ENCODE measurements at places on chromosomes 3 and 15.

DNA sequence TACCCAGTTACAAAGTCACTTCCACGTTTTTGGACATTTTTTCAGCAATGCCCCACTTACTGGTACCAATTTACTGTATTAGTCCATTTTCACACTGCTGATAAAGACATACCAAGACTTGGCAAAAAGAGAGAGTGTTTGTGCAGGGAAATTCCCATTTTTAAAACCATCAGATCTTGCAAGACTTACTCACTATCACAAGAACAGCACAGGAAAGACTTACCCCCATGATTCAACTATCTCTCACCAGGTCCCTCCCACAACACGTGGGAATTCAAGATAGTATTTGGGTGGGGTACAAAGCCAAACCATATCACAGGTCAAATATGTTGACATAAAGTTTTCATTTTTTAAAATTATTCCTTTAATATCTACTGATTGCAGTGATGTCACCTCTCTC lies 16.2 kb upstream of the ABI3BP start:
- no peak for DNase-seq

- DNase-seq: no peak
Observed at GRCh38 chr3:23242106-23242505, 39.0 kb downstream of the UBE2E2 start.

GRCh38 chr3:32261545-32261944 lies 23.1 kb downstream of the CMTM8 start:
- no peak for DNase-seq

DNA sequence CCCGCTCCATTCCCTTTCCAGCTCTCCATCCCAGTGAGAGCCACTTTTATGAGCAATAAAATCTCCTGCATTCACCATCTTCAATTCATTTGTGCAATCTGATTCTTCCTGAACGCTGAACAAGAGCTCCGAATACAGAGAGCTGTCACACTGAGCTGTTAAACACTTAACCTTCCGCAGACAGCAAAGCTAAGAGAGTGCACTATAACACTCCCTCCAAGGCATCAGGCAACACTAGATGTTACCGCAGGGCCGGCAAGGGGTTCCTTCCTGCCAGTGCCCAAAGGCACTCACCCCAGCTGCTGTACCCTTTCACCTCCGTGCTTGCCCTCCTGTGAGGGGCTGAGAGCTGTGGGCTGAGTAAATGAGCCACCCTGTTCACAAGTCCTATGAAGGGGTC lies 85.6 kb downstream of the BCHE start:
- no peak for DNase-seq

- DNase-seq: no peak
Observed at GRCh38 chr15:75069301-75069925, 46.0 kb downstream of the PPCDC start.

DNA sequence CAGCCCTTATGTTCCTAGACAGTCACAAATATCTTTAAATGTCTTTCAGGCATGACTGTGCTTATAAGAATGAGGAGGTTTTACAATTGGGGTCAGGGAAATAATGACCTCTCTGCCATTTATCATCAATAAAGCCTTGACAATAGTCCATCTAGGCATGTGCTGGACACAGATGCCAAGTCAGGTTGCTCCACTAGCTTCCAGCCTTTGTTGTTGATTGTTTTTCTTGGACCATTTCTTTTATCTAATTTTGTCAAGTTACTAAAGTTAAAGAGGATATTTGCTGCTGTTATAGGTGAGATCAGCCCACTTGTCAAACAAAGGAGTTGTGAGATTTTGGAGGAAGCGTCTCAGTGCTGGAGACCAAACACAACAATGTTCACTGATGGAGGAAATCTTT lies 628.0 kb downstream of the ROBO2 start:
- DNase-seq: no peak

DNA sequence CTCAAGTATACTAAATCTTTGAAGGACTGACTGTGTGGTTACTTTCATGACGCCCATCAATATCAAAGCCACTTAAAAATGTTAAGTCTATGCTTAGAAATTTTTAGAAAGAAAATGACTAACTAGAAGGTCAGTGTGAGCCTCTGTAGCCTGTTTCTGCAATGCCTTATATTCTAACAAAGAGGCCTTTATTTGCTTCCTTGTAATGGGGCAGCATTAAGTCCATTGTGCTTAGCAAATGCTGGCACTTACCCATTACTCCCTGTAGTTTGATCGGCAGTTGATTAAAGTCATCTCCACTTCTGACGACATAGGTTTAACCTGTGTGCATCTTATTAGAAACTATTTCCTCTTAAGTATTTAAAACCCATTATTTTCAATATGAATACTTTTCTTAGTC lies 91.6 kb upstream of the FAM98B start:
- no peak for DNase-seq

DNA sequence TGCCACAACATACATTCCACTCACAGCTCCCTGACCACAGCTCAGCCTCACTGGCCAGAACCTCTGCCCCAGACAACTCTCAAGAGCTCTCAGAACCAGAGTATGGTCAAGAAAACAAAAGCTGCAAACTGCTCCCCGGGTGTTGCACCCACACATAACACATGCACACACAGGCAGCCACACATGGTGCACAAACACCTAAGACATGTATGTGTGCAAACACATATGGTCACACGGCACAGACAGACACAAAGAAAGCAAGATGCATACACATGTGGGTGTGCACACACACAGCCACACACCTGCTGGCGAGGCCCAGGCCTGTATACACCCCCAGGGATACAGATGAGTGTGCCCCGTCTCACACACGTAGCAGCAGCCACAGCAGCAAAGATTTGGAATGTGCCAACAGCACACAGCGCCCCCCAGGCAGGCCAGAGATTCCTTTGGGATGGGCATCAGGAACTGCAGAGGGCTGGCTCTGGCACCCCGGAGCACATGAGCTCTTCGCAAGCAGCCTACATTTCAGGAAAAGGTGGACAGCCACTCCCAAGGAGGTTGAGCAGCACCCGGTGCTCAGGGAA lies 6.6 kb downstream of the KLF15 start:
- DNase-seq: no peak
